ENCODE measurements at places on chromosomes 2 and 18.

DNA sequence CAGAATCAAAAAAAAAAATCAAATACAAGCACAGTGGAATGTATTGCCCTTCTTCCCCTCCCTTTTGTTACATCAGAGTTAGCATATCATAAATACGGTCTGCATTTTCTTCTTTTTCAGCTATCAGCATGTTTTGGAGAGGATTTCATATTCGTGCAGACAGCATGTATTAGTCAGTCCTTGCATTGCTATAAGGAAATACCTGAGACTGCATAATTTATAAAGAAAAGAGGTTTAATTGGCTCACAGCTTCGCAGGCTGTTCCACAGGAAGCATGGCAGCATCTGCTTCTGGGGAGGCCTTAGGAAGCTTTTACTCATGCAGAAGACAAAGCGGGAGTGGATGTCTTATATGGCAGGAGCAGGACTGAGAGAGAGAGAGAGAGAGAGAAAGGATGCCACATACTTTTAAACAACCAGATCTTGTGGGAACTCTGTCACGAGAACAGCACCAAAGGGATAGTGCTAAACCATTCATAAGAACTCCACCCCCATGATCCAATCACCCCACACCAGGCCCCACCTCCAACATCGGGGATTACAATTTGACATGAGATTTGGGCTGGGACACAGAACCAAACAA is 8.9 kb downstream of the IL1B start:
- no peak for DNase-seq

DNA sequence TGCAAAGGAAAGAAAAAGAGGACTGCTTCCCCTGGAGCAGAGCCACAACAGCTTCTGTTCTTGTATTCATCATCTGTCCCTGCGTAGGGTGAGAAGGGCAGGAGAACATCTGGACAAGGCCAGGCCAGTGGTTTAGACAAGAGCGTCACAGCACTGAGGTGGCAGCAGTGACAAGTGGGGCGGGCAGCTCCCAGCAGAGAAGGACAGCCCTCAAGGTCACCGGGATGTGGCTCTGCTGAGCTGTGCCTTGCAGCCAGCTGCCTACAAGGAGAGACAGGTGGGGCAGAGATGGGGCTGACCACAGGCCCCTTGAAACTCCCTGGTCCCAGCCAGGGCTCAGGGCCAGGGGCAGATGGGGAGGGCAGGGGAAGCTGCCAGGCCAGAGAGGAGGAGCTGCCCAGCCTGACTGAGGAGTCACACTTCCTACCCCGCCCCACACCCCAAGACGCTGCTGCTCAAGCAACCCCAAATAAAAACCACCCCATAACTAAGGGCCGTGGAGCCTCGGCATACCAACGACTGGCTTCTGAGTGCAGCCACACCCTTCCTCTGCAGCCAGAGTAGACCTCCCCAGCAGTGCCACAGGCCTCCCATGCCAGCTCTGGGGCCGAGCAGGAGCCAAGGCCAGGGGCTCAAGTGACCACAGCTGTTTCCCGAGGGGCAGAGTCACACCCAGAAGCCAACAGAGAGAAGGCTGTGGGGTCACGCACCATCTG is 5.4 kb downstream of the RAB11FIP5 start:
- peak; percentile 60 for DNase-seq

DNA sequence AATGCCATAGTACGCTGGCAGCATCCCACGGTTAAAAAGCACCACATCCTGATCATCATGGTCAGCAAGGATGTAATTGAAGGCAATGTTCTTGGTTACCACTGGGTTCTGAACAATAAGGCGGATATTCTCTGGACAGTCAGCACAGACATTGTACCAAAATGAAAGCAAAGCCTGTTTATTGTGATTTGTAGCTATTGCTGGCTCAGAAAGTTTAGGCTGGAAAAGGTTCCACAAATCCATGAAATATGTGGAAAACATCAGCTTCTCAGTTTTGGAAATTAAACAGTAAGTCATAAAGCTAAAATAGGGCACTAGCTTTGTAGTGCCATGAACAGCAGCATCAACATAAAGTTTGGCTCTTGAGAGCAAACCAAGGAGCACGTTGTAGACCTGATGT is 52.2 kb downstream of the C2orf74 start:
- no peak for DNase-seq

DNA sequence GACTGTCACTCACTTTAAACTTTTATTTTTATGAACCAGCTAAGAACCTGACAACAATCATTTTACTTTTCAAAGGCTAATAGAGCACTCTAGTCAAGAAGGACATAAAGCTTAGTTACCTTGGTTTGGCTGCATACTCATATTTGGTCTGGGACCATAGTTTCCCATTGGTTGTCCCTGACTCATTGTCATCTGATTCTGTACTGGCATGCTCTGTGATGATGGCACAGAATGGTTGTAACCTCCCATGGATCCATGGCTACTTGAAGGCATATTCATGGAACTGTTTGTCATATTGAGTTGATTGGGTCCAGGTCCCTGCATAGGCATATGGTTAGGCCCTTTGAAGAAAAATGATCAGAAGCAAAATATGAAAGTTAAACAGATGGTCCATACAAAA is 37.9 kb downstream of the SS18 start:
- DNase-seq = peak; percentile 29

- DNase-seq = peak; percentile 40
These were observed 66.5 kb downstream of the DTNB start for GRCh38 chr2:25606892-25607291.

DNA sequence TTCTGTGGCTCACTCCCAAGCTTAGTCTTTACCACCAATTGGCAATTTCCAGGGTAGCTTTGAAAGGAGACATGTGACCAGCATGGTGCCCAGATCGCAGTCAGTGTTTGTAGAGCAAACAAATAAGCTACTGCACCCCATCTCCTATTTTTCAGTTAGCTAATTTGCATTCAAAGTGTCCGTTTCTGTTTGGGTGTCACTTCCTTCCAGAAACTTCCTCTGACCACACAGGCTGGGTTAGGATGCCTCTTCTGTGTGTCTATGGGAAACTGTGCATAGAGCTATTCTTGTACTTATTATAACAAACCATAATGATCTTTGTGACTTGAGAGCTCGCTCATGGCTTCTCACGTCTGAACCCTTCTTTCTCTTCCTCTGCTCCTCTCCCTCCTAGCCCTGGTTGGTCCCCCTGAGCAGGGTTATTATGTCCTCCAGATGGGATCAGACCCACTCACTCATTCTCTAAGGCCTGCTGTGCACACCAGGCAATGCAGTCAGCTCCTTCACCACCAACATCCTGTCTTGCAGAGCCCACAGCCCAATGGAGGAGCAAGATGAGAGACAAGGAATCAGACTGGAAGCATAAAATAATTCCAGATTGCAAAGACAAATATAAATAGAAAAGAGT is 101.2 kb upstream of the ALK start:
- no peak for DNase-seq

- no peak for DNase-seq
These were observed 290.6 kb downstream of the ZNF521 start for GRCh38 chr18:25061395-25061794.

GRCh38 chr2:33589444-33589843 is 9.7 kb downstream of the FAM98A start:
- DNase-seq = no peak

GRCh38 chr18:51686590-51686989 is 489.1 kb upstream of the MEX3C start:
- no peak for DNase-seq

GRCh38 chr18:58367425-58368140 is 261.3 kb downstream of the ALPK2 start:
- no peak for DNase-seq

DNA sequence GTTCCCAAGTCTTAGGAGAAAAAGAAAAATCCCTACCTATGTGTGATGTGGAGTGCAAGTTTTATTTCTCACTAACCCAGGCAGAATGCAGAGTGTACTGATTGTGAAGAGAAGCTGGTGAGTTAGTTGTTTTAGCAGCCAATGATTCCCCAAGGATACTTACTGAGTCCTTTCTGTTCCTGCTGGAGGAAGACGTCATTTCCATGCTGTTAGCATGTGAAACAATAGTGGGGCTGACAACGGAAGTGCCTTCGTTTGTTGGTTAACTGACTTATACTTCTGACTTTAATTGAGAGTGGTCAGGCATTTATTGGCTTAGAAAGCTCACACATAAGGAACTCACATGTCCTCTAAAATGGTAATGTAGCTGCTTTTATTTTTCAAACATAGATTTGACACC is 180.6 kb downstream of the MC4R start:
- DNase-seq = no peak

- DNase-seq = no peak
These were observed 192.6 kb upstream of the HDAC4 start for GRCh38 chr2:239593455-239593854.

GRCh38 chr2:42824454-42824807 is 32.0 kb upstream of the HAAO start:
- no peak for DNase-seq

DNA sequence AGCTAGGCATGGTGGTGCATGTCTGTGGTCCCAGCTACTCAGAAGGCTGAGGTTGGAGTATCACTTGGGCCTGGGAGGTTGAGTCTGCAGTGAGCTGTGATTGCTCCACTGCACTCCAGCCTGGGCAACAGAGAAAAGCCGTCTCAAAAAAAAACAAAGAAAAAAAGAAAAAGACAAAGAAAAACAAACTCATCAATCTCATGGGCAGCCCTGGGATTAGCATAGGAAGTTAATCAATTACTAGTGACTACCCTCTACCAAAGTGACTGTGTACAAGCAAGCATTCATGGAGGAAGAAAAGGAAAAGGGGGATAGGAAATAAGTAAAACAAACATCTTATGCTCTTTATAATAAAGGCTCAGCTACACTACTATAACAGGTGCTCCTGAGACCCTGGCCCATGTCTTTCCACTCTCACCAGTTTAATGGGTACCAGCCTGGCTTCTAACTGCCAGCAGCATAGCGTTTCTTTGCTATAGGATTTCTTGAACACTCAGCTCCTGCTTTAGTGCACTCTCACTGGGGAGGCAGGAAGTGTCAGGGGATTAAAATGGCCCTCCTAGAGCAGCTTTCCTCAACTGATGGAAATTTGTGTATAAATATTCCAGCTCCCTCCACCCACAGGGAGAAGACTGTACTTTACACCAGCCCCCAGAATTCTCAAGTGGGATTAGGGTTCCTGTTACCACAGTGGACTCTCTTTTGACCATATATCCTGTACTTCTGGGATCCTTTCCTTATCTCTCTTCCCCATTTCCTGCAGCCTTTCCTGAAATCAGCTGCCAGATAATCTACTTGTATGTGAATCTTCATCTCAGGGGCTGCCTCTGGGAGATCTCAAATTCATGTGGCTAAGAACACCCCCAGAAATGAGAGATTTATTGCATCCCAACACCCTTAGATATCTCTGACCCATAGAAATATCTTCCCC is 91.3 kb upstream of the GLS start:
- no peak for DNase-seq

GRCh38 chr2:222364285-222364895 is 60.0 kb upstream of the SGPP2 start:
- DNase-seq = peak; percentile 45

DNA sequence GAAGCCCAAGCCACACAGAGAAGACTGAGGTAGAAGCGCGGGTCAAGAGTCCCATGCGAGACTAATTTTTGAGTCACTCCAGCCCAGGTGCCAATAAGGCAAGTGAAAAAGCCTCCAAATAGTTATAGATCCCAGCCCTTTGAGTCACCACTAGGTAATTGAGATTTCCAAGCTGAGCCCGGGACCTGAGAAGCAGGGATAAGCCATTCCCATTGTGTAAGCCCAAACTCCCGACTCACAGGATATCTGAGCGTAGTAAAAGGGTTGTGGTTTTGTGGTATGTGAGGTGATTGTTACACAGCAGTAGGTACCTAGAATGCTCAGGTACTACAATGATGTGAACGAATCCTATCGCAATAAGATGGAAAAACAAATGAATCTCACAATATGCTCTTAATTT is 560.7 kb downstream of the DSC3 start:
- DNase-seq = no peak
